ENCODE measurements at places on chromosomes 5 and 9.

GRCh38 chr9:82196622-82197441, 208.3 kb downstream of the SPATA31D1 start:
- DNase-seq: no peak

DNA sequence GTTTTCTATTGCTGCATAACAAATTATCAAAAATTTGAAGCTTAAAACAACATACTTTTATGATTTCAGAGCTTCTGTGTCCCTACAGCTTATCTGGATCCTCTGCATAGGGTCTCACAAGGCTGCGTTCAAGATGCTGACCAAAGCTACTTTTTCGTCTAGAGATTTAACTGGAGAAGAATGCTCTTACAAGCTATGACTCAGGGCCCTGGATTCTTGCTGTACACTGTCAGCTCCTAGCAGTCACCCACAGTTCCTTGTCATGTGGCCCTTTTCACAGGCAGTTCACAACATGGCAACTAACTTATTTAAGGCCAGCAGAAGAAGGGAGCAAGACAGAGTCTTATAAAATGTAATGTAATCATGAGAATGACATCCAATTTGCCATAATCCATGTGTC, 70.8 kb upstream of the FAM174A start:
- DNase-seq: no peak

DNA sequence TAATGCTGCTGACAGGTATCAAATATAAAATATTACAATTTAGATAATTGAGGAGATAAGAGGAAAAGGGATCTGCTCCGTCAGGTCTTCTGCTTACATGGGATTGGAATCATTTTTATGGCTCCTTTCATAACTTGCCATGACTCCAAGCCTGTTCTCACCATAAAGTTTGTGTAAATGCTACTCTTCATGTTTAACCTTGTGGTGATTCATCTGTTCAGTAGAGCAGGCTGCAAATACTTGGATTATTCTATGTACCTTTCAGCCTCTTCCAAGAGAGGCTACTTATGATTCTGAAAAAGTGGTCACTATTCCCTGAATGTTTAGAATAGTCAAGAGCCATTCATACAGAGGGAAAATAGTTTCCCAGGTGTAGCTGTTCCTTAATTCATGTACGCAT, 66.9 kb downstream of the SLC44A1 start:
- DNase-seq: no peak

GRCh38 chr5:95591490-95591901, 28.4 kb upstream of the GPR150 start:
- no peak for DNase-seq

DNA sequence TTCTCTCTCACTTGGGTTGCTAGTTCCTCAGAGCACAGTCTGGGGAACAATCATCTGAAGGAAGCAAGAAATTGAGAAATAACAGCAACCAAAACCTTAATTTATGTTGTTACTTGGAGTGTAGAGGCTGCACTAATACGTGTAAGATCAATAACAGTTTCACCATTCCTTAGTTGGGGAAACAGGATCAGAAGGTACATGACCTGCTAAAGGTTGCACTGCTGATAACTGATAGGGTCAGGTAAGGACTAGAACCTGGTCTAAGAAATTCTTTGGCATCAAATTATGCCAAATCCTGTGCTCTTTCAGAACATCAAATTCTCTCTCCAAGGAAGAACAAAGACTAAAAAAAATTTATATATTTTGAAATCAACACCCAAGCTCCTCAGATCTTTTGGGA, 278.6 kb upstream of the C9orf72 start:
- DNase-seq: no peak

DNA sequence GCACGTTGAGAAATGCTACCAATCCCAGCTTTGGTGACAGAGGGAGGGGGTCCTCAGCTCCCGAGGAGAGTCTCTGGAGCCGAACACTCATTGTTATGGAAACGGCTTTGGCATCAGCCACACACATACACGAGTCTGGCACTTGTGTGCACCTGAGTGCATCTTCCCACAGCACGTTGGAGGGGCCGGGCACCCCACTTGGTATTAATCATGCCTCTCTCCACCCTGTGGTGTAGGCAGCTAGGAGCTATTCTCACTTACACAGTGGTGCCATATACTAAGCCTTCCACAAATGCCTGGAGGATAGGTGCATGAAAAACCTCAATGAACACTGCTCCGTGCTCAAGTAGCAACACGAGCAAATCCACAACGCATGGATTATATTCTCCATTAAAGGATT, 133.9 kb upstream of the PANK3 start:
- DNase-seq: no peak

GRCh38 chr5:116420540-116420939, 154.1 kb downstream of the SEMA6A start:
- no peak for DNase-seq

DNA sequence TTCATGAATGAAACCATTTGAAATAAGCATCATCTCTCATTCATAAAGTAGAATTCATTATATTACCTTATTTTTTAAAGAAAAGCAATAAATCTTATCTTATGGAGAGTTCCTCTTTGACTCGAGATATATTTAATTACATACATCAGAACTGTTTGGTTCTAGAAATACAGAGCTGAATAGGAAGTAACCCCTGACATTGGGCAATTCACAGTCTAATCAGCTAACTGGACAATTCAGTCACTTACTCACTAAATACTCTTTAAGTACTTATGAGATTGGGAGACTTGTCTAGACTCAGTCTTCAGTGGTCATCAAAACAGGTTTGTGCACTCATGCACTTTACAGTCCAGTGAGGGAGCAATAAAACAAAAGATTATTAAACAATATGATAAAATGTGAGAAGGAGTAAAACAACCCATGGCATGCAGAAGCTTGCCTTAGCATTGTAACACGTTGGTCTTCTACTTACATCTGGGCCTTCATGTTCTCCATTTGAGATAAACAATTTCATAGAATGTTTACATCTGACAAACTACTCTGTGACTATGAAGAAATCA, 11.5 kb upstream of the FBXO38 start:
- no peak for DNase-seq

DNA sequence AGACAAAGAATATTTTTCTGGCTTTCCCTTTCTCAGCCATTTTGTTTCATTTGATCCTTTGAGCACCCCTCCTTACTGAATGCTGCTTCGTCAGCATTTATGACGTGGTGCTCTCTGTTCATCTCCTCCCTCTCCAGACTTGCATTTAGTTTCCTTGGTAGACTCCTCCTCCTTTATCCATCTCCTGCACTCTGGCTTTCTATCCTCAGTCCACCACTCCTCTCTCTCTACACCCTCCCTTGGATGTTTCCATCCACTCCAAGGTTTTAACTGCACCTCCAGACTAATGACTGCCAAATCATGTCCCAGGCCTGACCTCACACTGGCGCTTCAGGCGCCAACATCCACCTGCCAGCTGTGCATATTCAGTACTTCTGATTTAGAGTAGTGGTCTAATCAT, 245.4 kb downstream of the RAB3C start:
- DNase-seq: no peak

GRCh38 chr9:118558026-118558425, 811.2 kb downstream of the BRINP1 start:
- no peak for DNase-seq

DNA sequence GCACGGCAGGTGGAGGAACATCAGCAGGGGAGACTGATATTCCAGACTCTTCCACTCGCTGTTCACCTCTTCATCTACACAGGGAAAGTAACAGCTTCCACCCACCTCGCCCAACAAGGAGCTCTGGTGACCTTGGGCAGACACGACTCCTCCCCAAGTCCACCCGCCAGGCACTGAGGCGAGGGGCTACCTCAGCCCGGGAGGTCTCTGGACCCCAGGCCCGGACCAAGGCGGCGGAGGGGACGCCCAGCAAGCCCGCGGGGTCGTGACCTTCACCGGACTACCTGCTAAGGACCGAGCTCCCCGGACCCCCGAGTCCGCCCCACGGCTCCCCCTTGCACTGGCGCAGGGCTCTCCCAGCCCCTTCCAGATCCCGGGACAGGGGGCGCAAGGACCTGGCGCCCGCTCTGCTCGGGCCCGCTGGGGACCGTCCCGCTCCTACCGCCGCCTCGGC, 70.2 kb upstream of the LPCAT1 start:
- DNase-seq: no peak

Measured in hypothalamus (tissue), 51 donors.